ENCODE measurements at places on chromosomes 5 and 9.

- DNase-seq: no peak
Measured at GRCh38 chr9:109086221-109086620, 33.5 kb downstream of the TMEM245 start.

- DNase-seq: no peak
Measured at GRCh38 chr5:170444969-170445505, 55.9 kb upstream of the KCNMB1 start.

GRCh38 chr5:160466889-160467554 is 45.4 kb downstream of the PTTG1 start:
- no peak for DNase-seq

DNA sequence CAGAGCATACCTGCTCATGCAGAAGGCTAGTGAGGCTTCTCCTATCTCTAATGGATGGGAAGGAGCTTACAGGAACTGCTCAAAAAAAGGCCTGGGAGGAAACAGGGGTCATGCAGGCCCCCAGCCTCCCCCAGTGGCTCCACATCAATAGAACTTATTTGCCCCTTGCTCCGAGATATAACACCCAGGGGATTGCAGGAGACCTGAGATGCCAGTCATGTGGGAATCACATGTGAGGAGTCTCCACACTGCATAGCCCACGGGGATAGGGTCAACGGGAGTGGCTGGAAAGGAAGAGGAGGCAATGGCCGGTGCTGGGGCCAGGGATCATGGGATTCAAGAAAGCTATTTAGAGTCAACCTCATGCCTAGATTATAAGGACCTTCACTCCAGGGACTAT is 76.2 kb downstream of the NRG2 start:
- no peak for DNase-seq

- DNase-seq: no peak
Measured at GRCh38 chr5:95285409-95285755, 488 bp upstream of the MCTP1 start.

DNA sequence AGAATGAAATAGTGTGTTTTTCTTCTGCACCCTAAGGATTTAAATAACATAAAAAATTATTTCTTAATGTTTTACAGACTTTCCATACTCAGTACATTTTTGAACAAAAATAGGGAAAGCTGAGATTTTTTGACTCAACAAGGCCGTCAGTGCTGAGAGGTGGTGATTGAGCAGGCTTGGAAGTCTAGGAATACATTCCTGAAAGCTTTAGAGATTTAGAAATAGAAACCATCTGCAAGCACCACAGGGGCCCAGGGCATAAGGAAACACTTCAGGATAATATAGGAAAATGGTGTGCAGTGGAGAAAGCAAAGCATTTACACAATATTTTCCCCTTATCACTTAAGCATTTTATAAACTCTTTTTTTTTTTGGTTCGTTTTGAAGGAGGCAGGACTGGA is 5.2 kb downstream of the BASP1 start:
- DNase-seq: no peak

GRCh38 chr5:115180165-115180709 is 10.5 kb upstream of the TRIM36 start:
- peak; percentile 50 for DNase-seq

DNA sequence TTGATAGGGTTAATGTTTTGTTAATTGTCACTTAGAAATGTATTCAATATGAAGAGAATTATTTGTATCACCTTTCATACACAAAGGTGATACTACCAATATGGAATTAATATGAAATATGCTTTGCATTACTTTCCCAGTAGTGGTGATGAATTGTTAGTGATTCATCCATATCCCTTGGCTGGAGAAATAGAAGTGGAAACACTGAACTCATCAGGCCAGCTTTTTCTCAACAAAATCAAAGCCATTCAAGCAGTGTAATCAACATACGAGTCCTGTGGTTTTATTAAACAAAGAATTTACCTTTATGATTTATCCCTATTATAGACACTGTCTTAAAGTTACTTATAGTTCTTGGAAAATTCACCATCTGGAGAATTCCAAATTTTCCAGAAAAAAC is 264.0 kb upstream of the MEF2C start:
- no peak for DNase-seq

DNA sequence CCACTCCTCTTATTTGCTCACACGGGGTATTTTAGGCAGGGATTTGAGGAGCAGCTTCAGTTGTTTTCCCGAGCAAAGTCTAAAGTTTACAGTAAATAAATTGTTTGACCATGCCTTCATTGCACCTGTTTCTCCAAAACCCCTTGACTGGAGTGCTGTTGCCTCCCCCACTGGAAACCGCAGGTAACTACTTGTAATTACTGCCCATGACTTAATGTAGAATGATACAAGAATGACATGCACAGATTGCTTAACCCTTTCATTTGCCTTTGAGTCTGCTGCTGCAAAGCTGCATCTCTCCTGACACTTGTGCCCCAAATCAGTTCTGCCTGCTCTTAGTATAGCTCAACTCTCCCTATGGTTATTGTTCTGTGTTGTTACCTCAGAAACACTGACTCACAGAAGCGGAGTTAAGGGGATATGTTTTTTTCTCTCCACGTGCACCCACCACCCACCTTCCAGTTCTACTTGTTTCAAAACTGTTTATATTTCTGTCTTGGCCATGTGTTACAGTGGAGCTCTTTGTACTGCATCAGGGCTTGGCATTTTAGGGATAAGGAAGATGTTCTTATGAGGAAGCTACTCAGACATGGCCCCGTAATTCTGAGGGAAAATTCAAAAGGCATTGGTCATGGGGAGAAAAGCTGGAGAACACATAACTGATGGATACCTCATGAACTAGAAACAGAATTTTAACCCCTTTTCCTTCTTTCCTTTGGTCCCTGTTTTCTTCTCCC is 2.3 kb downstream of the ADRB2 start:
- DNase-seq: no peak

DNA sequence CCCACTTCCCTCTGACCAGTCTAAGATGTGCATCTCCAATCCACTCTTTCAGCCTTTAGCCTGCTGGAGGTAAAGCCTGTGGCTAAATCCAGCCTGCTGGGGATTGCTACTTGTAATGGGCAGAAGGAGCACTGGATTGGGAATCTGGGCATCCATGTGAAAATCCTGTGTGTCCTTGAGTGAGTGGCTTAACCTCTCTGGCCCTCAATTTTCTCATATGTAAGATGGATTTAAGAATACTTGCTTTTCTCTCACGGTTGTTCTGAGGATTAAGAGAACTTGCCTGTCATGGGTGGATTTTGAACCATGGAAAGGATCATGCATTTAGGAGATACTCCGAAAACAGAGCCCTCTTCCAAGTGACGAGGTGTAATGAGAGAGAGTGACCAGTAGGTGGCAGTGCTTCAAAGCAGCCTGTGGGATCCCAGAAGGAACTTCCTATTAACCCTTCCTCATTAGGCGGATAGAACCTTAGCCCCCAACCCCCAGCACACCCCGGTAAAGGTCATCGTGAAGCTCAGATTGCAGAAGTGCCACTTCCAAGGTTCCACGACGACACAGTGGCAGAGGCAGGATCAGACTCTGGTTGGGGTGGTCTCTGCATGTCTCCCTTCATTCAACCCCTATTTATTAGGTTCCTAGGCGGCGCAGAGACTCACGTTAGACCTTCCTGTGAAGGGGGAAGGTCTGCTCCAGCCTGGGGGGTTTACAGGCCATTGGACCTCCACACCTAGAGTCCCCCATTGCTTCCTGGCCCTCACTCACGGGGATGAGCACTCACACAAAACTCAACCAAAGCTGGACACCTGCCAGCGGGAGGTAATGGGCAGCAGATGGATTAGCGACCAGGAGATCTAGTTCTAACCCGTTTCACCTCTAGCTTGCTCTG is 68.7 kb upstream of the ZNF618 start:
- DNase-seq: peak; percentile 69

DNA sequence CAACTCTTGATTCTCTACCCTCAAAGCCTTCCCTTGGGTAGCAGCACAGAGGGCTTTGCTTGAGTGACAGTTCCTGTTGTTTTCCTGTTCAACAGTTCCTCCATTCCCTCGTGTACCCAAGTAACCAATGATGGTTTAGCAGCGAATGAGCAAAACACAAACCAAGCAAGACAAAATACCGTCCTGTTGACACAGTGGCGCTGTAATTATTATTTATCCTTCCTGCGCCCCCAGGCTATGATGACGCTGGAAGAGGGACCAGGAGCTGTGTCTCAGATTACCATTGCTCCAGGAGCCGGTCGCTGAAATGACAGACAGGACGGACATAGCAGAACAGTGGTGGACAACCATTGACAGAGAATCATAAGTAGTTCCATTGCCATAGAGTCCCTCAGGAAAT is 154.8 kb downstream of the GADD45G start:
- no peak for DNase-seq

- DNase-seq: peak; percentile 28
Measured at GRCh38 chr5:169125571-169125970, 175.4 kb downstream of the SLIT3 start.

DNA sequence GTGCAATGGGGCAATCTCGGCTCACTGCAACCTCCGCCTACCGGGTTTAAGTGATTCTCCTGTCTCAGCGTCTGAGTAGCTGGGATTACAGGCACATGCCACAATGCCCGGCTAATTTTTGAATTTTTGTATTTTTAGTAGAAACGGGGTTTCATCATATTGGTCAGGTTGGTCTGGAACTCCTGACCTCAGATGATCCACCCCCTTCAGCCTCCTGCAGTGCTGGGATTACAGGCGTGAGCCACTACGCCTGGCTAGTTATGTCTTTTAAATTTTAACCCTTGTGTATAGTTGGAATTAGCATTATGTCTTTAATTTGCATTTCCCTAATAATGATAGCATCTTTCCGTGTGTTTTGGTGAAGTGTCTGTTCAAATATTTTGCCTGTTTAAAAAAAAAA is 11.5 kb downstream of the GPBP1 start:
- DNase-seq: no peak

DNA sequence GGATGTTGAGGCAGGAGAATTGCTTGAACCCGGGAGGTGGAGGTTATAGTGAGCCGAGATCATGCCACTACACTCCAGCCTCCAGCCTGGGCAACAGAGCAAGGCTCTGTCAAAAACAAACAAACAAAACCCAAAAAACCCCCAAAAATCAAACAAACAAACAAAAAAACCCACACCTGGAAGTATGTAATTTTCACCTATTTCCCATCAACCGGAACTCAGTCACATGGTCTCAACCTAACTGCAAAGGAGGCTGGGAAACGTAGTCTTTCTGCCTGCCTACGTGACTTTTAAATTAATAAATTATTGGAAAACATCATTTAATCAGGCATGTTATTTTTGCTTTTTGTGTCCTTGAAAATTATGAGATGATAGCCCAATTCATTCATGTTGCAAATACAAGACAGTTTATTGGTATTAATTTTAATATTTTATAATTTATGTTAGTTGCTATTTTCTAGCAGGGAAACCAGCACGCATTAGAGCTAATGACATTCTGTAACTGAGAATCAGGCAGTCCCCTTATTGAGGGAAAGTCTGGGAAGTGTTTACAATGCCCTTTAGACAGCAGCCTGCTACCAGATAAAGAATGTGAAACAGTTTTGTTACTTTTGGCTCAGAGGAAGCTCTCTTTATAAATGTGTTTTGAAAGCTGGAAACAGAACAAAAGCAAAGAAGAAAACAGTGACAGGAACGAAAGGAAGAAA is 110.3 kb downstream of the NXNL2 start:
- DNase-seq: peak; percentile 75

DNA sequence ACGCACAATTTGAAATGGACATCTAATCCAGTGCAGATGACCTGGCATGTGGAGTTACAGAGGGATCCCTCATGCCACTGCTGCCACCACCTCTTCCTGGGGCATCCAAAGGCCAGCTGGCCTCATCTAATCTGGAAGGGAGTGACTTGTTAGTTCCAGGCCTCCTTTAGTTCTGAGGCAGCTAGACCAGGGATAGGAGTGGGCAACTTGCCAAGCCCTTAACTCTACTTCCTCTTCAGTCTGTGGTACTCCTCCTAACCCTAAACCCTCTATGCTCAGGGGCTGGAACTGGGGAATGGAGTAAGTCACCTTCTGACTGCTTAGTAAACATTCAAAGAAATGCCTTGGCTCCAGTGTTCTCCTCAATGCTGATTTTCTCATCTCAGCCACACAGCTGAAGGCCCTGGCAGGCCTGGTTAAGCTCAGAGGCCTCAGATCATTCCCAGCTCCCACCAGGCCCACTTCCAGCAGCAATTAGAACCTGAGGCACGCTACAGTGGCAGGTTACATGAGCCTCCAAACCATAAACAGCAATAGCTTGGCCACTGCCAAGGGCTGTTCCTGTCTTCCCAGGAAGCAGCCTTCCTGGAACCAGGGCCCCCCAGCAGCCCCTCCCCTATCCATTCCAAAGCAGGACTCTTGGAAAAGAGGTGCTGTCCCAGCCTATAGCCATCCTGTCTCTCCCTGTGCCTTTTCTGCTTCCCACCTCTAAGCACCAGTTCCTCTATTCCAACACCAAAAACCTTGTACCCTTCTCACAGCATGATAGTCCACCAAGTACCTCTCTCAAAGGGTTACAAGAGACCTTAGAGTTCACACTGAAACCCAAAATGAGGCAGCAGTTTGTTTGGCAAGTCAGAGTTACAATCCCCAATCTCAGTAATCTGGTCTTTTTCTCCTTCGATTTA is 2.0 kb downstream of the EIF4EBP3 start:
- DNase-seq: peak; percentile 53

GRCh38 chr5:112823656-112824055 is 37.4 kb upstream of the SRP19 start:
- peak; percentile 12 for DNase-seq

GRCh38 chr9:116497095-116497890 is 189.8 kb upstream of the TRIM32 start:
- peak; percentile 64 for DNase-seq

DNA sequence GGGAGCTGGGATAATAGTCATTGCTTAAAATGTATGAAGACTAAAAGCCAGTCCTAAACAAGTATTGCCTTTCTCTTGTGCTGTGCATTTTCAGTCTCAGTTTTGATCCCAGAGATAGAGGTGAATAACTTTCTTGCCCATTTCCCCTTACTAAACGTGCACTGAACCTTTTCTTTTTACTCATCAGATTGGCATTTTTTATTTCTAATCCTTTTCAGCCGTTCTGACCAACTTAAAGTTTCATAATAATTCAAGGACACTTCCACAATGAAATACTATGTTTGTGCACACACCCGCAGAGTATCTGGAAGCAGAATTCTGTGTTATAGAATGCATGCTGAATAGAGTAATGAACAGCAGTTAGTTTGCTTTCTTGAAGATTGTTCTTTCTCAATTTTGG is 343.6 kb downstream of the LRRC70 start:
- no peak for DNase-seq

GRCh38 chr9:117121316-117121715 is 293.5 kb downstream of the ASTN2 start:
- peak; percentile 28 for DNase-seq

GRCh38 chr5:158770506-158770905 is 329.2 kb downstream of the EBF1 start:
- DNase-seq: no peak

DNA sequence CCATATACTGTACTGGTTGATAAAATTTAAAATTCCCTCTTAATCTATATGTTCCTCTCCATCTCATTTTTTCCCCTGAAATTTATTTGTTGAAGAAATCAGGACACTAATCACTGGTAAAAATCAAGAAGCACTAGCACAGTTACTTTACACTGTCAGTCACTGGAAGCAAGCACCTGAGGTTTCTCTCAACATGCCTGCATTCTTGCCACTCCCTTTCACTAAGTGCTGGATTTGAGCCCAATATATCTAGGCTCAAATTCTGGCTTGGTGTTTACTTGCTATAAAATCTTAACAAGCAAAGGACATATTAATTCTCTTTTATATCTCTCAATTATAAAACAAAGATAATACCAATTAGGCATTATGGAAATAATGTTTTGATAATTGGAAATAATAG is 58.6 kb downstream of the DIAPH1 start:
- no peak for DNase-seq
